Natural killer cell (primary cell): ENCODE measurements at places on chromosomes 5 and 9. TPM values are rescaled to one million over a fixed set of nuclear protein-coding genes. Genes with fewer than 3 reads are reported as not detected.

GRCh38 chr5:151739395-151739794, 19.0 kb downstream of the ATOX1 start:
- DNase-seq, result no peak
- no peak overlapping the region for H3K4me3 ChIP-seq
- no peak overlapping the region for H3K27ac ChIP-seq
- peaks cover 9% of the 10 kb centered on the region for H3K4me1 ChIP-seq
- H3K27me3 ChIP-seq, result no peaks in the 10 kb centered on the region

DNA sequence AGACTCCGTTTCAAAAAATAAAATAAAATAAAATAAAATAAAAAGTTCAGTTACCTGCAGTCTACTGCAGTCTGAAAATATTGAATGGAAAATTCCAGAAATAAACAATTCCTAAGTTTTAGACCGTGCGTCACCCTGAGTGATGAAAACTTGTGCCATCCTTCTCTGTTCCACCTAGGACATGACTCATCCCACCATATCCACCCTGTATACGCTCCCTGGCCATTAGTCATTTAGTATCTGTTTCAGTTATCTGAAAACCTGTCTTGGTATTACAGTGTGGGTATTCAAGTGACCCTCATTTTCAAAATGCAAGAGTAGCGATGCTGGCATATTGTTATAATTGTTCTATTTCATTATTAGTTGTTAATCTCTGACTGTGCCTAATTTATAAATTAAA, 51.8 kb upstream of the TEX48 start:
- H3K4me1 ChIP-seq, result peaks cover 18% of the 10 kb centered on the region
- no peaks in the 10 kb centered on the region for H3K36me3 ChIP-seq
- DNase-seq, result no peak

DNA sequence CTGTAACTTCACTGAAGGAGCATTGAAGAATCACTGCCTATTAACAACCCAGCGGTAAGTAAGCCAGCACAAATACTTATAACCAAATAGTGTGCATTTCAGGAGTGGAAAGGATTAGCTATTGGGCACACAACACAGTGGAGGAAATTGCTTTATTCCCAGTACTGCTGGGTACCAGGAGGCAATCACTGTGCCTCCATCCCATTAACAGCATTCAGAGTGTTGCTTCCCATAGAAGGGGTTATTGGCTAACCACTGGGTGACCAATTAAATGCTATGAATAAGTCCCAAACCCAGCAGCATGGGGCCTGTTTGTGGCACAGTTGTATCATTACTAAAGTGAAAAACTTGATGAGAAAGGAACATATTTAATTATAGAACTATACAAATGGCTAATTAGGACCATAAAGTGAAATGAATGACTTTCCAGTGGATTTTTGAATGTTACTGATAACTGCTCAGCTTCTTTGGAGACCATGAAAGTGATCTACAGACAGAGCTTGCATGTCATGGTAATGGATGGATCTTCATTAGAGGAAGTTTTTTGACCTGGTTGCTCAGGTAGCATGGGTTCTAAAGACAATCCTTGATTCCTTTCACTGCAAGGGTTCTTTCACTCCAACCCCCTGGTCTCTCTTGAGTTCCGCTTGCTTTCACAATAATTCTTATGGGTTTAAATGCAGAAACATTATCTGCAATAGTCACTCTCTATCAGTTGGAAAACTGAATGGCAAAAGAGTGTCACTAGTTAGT, 413.3 kb upstream of the RORB start:
- no peaks in the 10 kb centered on the region for H3K4me1 ChIP-seq
- no peak overlapping the region for H3K4me3 ChIP-seq
- H3K27me3 ChIP-seq, result no peaks in the 10 kb centered on the region
- H3K36me3 ChIP-seq, result no peaks in the 10 kb centered on the region
- DNase-seq, result no peak

DNA sequence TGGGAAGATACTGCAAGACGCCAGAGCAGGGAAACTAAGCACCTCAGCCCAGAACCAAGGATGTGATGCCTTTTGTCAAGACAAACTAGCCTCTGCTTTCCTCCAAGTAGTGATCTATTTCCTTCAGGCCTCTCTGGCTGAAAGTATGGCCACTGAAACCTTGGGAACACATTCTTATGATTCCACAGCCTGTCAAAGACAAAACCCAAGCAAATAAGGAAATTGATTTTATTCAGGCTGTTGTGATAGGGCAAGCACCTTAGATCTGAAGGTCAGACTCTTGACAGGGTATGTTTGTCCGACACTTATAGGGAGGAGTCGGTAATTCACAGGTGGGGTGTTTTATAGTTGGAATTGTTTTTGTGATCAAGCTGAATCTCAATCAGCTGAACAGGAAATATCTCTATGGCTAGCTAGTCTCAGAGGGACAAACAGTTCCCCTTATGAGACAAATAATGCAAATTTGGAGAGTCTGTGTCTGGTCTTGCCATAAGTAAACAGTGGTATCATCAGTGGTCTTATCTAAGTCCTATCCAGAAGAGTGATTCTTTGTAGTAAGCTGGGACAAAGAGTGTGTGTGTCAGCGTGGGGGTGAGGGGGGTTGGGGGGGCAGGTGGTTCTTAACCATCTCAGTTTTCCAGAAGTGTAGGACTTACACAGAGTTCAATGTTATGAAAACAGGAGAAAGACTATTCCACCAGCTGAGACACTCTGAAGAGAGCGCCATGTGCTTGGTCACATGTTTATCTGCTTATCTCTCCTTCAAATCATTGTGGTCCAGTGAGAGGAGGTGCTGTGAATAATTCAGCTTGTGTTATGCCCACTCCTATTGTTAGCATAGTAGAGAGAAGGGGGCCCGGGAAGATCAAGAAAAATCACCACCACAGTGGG, 6.7 kb upstream of the ZCCHC10 start:
- H3K27me3 ChIP-seq, result no peaks in the 10 kb centered on the region
- H3K4me1 ChIP-seq, result peaks cover 4% of the 10 kb centered on the region
- H3K36me3 ChIP-seq, result no peaks in the 10 kb centered on the region
- no peak overlapping the region for H3K4me3 ChIP-seq

- no peaks in the 10 kb centered on the region for H3K36me3 ChIP-seq
- no peaks in the 10 kb centered on the region for H3K4me1 ChIP-seq
- no peak overlapping the region for H3K4me3 ChIP-seq
- no peaks in the 10 kb centered on the region for H3K27me3 ChIP-seq
Observed at GRCh38 chr5:179269781-179270543, 75.3 kb downstream of the ADAMTS2 start.

DNA sequence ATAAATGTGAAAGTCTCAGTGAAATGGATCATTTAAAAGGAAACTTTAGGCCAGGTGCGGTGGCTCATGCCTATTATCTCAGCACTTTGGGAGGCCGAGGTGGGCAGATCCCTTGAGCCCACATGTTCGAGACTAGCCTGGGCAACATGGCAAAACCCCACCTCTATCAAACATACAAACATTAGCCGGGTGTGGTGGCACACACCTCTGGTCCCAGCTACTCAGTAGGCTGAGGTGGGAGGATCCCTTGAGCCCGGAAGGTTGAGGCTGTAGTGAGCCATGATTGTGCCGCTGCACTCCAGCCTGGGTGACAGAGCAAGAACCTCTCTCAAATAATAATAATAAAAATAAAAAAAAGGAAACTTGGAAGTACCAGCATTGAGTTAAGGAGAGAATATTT, 176.1 kb downstream of the HSPA4 start:
- no peaks in the 10 kb centered on the region for H3K36me3 ChIP-seq
- no peak for DNase-seq
- H3K4me3 ChIP-seq, result no peak overlapping the region
- H3K4me1 ChIP-seq, result no peaks in the 10 kb centered on the region
- H3K27ac ChIP-seq, result no peak overlapping the region

DNA sequence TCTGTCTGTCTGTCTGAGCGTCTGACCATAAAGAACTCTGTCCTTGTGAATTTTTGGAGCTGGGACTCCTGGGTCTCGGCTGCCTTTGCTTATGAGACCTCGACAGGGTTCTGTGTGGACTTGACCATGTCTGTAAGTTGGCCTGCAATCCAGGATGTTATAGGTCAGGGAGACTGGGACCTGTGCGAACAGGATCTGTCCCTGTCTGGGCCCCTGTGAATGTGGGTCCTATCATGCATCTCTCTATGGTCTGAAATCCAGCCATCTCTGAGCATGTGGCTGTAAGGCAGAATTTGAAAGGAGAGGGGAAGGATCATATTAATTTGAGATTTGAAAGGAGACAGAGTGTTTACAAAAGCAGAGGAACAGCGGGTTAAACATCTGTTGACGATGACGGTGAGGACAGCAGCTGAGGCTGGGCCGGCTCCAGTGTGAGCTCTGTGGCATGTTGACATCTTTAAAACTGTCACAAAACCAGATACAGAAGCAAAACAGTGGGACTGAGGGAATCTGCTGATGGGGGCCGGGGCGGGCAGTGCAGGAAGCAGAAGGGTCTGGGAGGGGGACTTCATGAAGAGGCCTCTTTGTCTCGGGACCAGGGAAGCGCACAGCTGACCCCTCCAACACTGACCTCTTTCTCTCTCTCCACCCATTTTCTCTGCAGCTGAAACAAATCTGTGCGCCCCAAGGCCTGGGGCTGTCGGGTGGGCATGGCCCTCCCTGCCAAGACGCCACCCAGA, 19.1 kb upstream of the MVB12B start:
- no peak overlapping the region for H3K27ac ChIP-seq
- H3K4me3 ChIP-seq, result no peak overlapping the region
- no peaks in the 10 kb centered on the region for H3K27me3 ChIP-seq
- H3K36me3 ChIP-seq, result no peaks in the 10 kb centered on the region
- H3K4me1 ChIP-seq, result no peaks in the 10 kb centered on the region

Gene ANKRD34B
- not detected for total RNA-seq

- H3K27me3 ChIP-seq, result peaks cover 4% of the 10 kb centered on the region
- no peak overlapping the region for H3K27ac ChIP-seq
- DNase-seq, result no peak
Observed at GRCh38 chr5:71701407-71701806, 17.7 kb upstream of the CARTPT start.

DNA sequence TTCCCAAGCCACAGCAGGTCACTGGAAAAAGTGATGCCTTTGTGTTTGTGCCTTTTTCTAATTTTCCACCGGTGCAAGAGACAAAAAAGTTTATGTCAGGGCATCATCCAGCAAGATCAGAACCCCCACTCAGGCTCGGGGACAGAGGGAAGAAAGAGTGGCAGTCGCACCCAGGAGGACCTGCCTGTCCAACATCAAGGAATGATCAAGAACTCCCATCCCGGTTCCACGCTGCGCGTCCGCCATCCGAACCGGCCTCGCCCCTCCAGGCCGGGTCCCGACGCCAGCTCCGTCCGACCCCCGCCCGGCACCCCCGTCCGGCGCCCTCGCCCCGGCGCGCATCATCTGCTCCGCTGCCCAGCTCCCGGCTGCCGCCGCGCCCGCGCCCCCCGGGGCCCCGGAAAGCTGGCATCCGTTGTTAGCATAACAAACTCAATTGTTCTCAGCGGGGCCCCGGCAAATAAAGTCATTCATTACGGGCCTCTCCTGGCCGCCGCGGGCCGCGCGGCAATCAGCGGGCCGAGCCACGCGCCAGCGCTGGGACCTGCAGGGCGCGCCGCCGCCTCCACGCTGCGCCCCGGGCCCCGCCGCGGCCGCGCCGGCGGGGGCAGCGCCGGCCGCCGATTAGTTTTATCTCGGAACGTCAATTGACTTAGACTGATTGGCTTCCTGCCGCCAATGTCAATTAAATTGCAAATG, 48.1 kb downstream of the PAX5 start:
- H3K4me3 ChIP-seq, result no peak overlapping the region
- H3K4me1 ChIP-seq, result peaks cover 5% of the 10 kb centered on the region
- DNase-seq, result no peak
- no peaks in the 10 kb centered on the region for H3K36me3 ChIP-seq
